ENCODE measurements at places on chromosomes 3 and 15. TPM values are rescaled to one million over a fixed set of nuclear protein-coding genes. Genes with fewer than 3 reads are reported as not detected.

The PCNP gene
- 72.0 TPM for total RNA-seq

The KLHL40 gene
- 179 TPM for total RNA-seq

The SENP8 gene
- 2.1 TPM for total RNA-seq

The PIF1 gene
- 2.1 TPM for total RNA-seq

Measured in skeletal muscle tissue (tissue), 5 donors.